ENCODE measurements at places on chromosomes 3 and 15.

DNA sequence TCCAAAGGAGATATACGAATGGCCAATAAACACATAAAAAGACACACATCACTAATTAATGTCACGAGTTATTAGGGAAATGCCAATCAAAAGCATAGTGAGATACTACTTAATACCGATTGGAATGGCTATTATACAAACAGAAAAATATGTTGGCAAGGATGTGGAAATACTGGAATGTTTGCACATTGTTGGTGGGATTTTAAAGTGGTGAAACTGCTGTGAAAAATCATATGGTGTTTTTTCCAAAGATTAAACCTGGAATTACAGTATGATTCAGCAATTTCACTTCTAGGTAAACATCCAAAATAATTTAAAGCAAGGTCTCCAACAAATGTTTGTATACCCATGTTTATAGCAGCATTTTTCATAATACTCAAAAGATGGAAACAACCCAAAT lies 765.5 kb downstream of the VGLL3 start:
- no peaks in the 10 kb centered on the region for H3K4me1 ChIP-seq
- DNase-seq = no peak
- H3K27ac ChIP-seq = no peak overlapping the region
- no peaks in the 10 kb centered on the region for H3K27me3 ChIP-seq
- no peak overlapping the region for H3K4me3 ChIP-seq
- H3K36me3 ChIP-seq = no peaks in the 10 kb centered on the region

GRCh38 chr3:89154416-89154815 lies 47.0 kb downstream of the EPHA3 start:
- H3K27me3 ChIP-seq = no peaks in the 10 kb centered on the region
- H3K27ac ChIP-seq = no peak overlapping the region
- DNase-seq = no peak
- no peak overlapping the region for H3K4me3 ChIP-seq
- H3K36me3 ChIP-seq = no peaks in the 10 kb centered on the region
- H3K4me1 ChIP-seq = no peaks in the 10 kb centered on the region

GRCh38 chr3:132087356-132087755 lies 52.5 kb upstream of the CPNE4 start:
- no peak for DNase-seq
- no peak overlapping the region for H3K27ac ChIP-seq
- H3K27me3 ChIP-seq = no peaks in the 10 kb centered on the region
- no peaks in the 10 kb centered on the region for H3K4me1 ChIP-seq
- no peaks in the 10 kb centered on the region for H3K36me3 ChIP-seq

DNA sequence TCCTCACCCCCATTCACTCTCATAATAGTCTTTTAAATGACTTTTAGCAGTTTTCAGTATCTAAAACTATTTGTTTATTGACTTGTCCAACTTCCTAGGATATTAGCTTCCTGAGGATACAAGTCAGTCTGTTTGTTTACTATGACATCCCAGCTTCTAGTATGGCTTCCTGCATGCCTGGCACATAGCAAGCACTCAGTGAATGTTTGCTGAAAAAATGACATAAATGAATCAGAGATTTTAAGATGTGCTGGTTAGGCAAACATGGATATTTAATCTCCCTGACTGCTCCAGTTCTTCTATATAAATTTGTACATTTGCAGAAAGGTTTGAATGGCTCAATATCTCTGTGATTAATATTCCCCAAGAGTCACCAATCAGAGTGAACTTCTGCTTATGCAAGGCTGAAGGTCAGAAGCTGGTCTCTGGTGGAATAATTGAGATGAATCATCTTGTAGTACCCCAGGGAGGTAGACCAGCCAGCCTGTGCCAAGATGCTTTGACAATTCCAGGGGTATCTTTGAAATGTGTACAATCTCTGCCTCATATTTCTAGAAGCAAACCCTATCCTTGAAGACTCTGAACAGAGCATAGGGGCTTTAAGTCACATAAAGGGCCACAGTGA lies 219.0 kb upstream of the LMCD1 start:
- no peaks in the 10 kb centered on the region for H3K36me3 ChIP-seq
- no peak overlapping the region for H3K27ac ChIP-seq
- H3K27me3 ChIP-seq = no peaks in the 10 kb centered on the region
- no peak overlapping the region for H3K4me3 ChIP-seq
- DNase-seq = no peak
- H3K4me1 ChIP-seq = no peaks in the 10 kb centered on the region

- no peak overlapping the region for H3K4me3 ChIP-seq
- H3K27me3 ChIP-seq = peaks cover 4% of the 10 kb centered on the region
- H3K36me3 ChIP-seq = no peaks in the 10 kb centered on the region
Observed at GRCh38 chr15:43702701-43703424, 9.2 kb downstream of the CKMT1A start.

DNA sequence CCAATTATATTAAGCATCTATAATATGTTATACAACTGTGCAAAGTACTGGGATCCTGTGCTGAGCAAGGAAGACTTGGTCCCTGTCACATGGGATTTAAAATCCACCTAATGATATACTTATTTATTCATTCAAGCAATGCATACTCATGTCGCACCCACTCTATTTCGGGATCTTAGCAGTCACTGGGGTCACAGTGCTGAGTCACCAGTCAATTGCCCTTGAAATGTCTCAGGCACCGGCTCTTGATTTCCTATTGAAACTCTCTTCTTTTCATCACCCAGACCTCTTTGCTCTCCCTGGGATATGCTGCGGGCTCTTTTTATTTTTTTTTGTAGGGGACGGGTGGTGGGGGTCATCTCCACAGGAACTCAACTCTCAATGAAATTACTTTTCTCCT lies 194.5 kb upstream of the GAP43 start:
- no peaks in the 10 kb centered on the region for H3K4me1 ChIP-seq

- H3K36me3 ChIP-seq = no peaks in the 10 kb centered on the region
- no peaks in the 10 kb centered on the region for H3K27me3 ChIP-seq
- no peaks in the 10 kb centered on the region for H3K4me1 ChIP-seq
- H3K27ac ChIP-seq = no peak overlapping the region
- H3K4me3 ChIP-seq = no peak overlapping the region
Observed at GRCh38 chr15:25065876-25066275, 111.1 kb downstream of the SNRPN start.

- peaks cover 28% of the 10 kb centered on the region for H3K4me1 ChIP-seq
- DNase-seq = peak; percentile 72
Observed at GRCh38 chr3:124587053-124587408, 143.2 kb upstream of the UMPS start.

DNA sequence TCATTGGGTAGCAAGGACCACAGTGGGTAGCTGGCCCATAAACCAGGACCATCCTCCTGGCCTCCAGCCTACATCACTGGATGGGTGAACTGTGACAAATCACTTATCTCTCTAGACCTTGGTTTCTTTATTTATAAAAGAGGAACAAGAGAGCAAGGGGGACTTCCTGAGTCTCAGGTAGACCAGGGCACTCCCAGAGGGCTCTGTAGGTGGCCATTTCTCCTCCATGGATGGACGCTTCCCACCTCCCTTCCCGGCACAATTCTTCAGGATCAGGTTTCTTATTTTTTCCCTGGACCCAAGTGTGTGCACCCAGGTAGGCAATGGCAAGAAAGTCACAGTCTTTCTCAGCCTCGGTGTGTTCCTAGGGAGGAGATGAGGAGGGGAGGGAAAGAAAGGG lies 41.4 kb upstream of the SPATA12 start:
- DNase-seq = no peak
- no peaks in the 10 kb centered on the region for H3K27me3 ChIP-seq
- no peak overlapping the region for H3K4me3 ChIP-seq
- H3K36me3 ChIP-seq = no peaks in the 10 kb centered on the region
- H3K4me1 ChIP-seq = peaks cover 11% of the 10 kb centered on the region
- no peak overlapping the region for H3K27ac ChIP-seq

GRCh38 chr3:67853520-67853919 lies 199.1 kb upstream of the SUCLG2 start:
- H3K36me3 ChIP-seq = no peaks in the 10 kb centered on the region
- no peak overlapping the region for H3K27ac ChIP-seq
- no peak for DNase-seq
- H3K4me1 ChIP-seq = no peaks in the 10 kb centered on the region

DNA sequence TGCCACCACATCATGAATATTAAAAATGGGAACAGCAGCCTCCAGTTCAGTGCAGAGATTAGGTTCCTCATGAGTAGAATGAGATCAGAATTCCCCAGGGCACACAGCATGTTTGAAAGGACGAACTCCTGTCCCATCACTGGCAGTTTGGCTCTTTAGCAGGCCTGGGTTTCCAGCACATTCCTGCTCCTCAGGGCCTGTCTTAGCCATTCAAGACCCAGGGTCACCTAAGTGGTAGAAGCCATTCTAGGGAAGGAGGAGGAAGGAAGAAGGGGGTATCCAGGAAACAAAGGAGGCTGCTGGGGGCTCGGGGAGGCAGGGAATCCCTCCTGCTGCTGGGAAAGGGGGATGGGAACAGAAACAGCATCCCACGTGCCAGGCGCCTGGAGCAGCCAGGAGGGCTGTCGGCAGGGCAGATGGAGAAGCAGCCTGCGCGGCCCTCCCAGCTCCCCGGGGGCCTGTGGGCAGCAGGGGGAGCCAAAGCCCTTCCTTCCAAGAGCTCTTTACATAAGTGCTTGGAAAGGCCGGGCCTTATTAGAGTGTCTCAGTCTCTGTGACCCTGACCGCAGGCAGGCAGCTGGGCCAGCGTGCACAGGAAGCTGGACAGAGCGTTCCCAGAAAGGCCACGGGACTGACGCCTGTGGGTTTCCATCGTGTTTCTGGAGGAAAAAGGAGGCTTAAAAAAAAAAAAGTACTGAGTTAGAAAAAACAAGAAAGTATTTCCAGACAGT lies 24.7 kb downstream of the LOXL1 start:
- no peak overlapping the region for H3K27ac ChIP-seq
- H3K4me1 ChIP-seq = no peaks in the 10 kb centered on the region
- no peak overlapping the region for H3K4me3 ChIP-seq
- no peaks in the 10 kb centered on the region for H3K36me3 ChIP-seq
- H3K27me3 ChIP-seq = peaks cover 5% of the 10 kb centered on the region
- DNase-seq = peak; percentile 89

DNA sequence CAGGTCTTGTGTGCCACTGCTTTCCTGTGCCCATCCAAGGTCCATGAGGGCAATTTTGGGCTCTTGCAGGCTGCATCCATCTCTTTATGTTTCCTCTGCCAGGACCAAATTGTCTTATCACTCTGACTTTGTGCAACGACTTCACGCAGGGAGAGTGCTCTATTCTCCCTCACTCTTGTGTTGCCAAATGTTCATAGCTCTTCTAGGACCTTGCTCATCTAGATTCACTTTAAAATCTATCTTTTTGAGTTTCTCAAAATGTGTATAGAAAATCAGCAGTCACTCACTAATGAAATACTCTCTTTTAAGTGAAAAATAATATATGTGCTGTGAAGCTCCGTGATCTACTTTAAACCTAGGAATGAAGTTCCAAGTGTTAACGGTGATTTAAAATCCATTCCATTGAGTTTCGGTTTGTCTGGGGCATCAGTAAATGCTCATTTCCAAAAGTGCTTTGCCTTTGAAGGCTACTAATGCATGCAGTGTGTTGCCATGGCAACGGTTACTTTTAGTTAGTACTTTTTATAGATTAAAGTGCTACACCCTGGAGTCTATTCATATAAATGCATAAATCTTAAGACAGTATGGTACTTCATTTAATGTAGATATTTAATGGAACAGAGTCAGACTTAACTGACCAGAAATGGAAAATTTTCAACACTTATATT lies 46.6 kb upstream of the GOLGA8J start:
- no peaks in the 10 kb centered on the region for H3K36me3 ChIP-seq
- no peak overlapping the region for H3K27ac ChIP-seq
- DNase-seq = no peak
- H3K4me1 ChIP-seq = no peaks in the 10 kb centered on the region
- no peaks in the 10 kb centered on the region for H3K27me3 ChIP-seq
- H3K4me3 ChIP-seq = no peak overlapping the region

GRCh38 chr3:124172816-124173215 lies 180.9 kb upstream of the ROPN1 start:
- H3K36me3 ChIP-seq = no peaks in the 10 kb centered on the region
- H3K4me3 ChIP-seq = no peak overlapping the region
- H3K27ac ChIP-seq = no peak overlapping the region
- no peak for DNase-seq
- H3K27me3 ChIP-seq = no peaks in the 10 kb centered on the region

DNA sequence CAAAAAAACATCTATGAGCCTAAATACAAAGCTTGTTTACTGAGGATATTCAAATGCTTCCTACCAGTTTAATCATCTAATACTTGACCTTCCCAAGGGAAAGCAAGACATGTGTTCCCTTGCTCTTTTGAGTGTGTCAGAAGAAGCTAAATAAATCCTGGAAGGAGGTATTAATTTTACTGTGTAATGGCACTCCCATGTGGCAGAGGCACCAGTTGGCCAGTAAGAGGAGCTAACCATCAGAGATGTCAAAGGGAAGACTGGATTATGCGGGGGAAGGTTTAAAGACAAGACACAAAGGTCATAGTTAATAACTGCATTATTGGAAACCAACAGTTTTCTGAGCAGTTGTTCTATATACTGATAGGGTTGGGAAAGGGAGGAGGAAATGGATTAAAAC lies 125.1 kb downstream of the SUCLG2 start:
- H3K4me3 ChIP-seq = no peak overlapping the region
- H3K27ac ChIP-seq = no peak overlapping the region
- H3K4me1 ChIP-seq = no peaks in the 10 kb centered on the region
- no peaks in the 10 kb centered on the region for H3K27me3 ChIP-seq
- DNase-seq = no peak

All from K562 (cell line).